Activated CD4-positive, CD25-positive, alpha-beta regulatory T cell treated with anti-CD3 and anti-CD28 coated beads, Interleukin-2, amount 50 U/mL, for 24 hours (primary cell): ENCODE measurements at places on chromosomes 5 and 9.
A peak's percentile ranks its signal among the peaks of the same experiment; 100 is the strongest.

DNA sequence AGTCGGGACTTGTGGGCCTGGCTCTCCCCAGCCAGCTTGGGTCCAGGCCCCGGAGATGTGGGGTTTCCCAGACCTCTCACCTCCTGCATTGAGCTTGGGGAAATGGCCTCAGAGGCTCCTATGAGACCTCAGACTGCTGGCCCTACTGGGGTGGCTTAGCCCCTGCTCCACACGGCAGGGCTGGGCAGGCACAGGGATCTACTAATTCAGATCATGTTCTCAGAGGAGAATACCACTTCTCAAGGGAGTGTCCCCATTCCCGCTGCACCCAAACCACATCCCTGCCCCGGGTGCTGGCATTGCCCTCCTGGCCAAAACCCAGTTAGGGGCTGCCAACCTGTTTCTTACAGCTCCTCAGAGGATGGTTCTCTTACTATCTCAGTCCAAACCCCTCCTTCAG, 82.1 kb upstream of the LMX1B start:
- no peak for ATAC-seq

DNA sequence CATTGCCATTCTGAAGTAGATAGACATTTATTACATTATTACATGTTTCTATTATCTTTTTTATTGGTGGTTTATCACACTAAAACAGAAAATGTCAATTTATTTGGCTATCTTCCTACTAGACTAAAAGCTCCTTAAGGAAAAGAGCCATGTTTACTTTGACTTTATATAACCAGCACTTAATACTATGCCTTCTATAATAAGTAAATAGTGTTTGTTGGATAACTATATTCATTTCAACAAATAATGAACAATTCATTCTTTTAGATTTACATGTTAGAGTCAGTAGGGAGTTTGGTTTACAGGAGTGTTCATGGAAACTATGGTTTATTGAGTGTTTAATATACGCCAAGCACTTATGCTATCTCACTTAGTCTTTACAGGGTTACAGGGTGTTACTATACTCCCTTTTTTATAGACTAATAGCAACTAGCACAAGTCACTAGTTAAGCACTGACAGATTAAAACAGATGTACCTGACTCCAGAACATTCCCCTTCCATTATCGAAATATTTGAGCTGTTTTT, 7.3 kb downstream of the PPIP5K2 start:
- no peak for ATAC-seq

- ATAC-seq = no peak
These were observed 233.3 kb downstream of the PCSK1 start for GRCh38 chr5:96199713-96200183.

- no peak for ATAC-seq
These were observed 272.8 kb downstream of the GAS1 start for GRCh38 chr9:86674487-86674886.

DNA sequence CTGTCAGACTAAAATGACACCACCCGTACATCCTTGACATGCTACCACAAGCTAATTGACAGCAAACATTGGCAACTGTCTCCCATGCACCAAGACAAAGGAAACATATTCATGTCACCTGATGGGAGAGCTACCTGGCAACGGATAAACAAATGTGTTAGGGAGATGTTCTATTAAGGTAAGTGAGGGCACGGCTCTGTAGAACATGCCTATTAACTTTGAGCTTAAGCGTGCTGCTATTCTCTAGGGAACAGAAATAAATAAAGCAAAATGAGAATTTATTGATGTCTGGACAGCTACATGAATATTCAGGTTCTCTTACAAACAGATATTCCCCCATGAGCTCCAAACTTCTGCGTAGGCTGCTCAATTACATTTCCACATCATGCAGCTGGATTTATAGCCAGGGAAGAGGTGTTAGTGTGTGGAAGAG, 361.4 kb upstream of the RFX3 start:
- ATAC-seq = no peak

- no peak for ATAC-seq
These were observed 138.3 kb downstream of the OSTF1 start for GRCh38 chr9:75226403-75227139.

- ATAC-seq = no peak
These were observed 41.9 kb downstream of the GLRX start for GRCh38 chr5:95780597-95780996.

DNA sequence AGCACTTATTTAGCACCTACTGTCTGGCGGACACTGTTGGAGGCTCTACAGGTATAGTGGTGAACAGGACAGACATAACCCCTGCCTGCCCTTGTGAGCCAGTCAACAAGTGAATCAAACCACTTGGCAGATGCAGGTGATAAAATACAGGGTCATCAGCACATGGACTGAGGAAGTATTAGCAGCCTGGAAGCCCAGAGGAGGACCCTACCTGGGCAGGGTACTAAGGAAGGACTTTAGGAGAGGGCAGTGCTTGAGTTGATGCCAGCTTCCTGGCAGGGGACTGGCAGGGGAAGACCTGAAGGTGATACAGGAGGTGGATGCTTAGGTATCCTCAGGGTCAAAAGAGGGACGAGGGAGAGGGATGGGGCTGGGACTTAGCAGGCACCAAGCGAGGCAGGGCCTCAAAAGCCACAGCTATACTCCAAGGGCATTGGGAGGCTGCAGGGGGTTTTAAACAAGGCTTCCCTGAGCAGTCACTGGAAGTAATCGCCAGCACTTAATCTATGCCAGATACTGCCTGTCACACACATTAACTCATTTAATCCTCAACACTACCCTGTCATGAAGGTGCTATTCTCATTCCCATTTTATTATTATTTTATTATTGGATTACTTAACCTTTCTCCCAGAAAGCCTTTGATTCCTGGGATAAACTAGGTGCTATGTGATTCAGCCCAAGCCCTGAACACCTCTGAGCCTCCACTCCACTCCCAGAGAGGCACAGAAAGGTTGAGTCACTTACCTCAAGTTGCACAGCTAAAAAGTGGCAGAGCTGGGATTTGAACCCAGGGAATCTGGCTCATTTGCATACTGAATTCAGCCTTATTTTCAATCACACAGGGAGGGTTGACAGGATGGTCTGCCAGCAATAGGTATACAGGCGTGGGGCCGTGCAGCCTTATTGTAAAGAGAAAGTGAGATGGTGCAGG, 63.8 kb upstream of the ORM1 start:
- no peak for ATAC-seq

DNA sequence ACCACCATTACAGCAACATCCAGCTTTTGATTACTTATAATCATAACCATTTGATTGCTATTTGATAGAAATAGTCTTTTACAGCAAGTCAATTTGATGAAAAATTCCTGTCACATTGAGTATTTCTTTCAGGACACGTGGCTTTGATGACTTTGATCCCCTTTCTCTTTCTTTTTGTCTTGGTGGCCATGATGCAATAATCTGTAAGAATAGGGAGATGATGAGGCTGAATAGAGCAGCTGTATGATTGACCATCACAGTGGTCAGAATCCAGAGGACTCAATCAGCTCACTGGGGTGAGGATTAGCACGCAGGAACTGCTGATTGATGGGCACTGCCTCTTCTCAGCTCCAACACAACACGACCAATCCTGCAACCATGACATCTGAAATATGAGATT, 262.7 kb downstream of the PARP8 start:
- no peak for ATAC-seq

DNA sequence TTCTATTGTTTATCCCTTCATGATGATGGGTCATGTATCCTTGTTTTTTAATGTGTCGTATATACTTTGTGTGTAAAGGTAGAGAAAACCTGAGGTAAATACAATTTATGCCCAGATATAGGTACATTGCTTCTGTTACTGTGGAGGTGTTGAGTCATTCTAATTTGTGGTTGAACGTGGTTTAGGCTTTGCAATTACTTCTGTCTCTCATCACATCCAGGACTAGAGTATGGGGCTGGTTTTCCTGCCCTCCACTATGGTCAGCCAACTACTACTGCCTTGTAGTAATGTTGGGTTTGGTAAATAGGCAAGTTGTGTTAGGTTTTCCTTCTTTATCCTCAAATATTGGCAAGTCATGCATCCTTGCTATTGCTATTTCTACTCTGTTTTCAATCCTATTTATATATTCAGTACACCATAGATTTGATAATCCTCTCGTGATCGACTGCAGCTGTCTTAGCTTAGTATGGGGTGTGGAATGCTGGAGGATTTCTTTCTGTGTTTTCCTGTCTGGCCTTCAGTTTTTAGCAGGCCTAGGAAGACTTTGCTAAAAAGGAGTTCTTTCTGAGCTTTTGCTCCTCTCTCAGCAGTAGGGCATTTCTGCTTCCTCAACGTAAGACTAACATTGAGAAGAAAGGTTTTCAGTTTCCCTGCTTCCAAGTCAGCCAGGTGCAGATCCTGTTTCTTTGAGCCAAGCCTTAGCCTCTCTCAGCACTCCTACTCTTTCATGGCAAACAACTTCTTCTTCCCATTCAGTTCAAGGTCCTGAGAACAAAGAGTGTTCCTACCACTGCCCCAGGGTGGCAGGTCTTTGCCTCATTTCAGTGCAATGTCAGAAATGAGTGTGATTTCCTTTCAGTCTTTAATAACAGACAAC, 844.4 kb upstream of the CDH18 start:
- ATAC-seq = no peak

- no peak for ATAC-seq
These were observed 98.2 kb downstream of the OTULIN start for GRCh38 chr5:14762549-14763216.

- peak; percentile 27 for ATAC-seq
These were observed 29.7 kb downstream of the CNTFR start for GRCh38 chr9:34559624-34560455.

GRCh38 chr9:69674716-69675438, 2.7 kb upstream of the APBA1 start:
- ATAC-seq = no peak

DNA sequence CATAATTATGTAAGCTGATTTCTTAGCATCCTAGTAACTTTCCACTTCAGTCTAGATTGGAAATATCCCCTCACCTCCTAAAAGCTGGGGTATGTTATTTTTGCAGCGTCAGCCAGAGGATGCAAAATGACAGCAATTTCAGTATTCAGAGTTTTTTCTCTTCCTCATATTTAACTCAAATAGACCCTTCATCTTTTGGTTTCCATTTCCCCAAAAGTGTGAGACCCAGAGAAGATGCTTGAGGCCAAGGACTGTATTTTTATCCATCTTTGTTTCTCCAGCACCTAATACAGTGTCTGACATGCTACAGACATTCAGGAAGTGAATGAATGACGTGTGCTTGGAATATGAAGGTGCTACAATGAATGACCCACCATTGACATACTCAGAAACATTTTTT, 75.5 kb upstream of the RANBP3L start:
- ATAC-seq = no peak

DNA sequence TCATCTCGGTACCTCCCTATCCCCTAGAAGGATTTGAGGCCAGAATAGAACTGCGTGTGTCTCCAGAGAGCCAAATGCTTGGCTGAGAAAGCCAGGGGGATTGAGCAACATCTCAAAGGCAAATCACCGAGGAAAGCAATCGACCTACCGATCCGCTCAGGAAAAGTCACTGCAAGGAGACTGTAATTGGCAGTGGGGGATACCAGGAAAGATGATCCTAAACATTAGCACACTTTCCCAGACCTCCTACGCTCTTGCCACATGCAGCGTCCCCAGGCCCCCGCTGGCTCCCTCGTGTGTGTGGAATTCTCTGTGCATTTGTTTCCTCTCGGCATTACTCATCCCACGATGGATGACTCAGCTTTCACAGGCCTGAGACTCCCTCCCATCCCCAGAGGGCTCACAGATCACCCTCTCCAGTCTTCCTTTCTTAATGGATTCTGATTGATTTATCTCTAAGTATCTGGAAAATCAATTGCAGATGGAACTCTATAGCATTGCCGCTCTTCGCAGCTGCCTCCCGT, 82.2 kb upstream of the ICE1 start:
- ATAC-seq = no peak

GRCh38 chr5:25979086-25979485, 1059.3 kb downstream of the CDH9 start:
- ATAC-seq = no peak

DNA sequence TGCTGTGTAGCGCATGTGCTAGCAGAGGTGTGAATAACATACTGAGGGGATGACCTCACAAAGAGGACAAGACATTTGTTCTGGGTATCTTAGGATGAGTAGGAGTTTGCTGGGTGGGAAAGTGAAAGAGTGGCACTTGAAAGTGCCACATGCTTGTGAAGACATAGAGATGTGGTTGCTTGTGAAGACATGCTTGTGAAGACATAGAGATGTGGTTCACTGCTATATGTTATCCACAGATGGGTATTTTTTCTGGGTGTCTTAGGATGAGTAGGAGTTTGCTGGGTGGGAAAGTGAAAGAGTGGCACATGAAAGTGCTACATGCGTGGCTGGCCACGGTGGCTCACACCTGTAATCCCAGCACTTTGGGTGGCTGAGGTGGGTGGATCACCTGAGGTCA, 63.6 kb downstream of the MAST4 start:
- ATAC-seq = no peak

GRCh38 chr9:136507221-136507991, 24.6 kb upstream of the SEC16A start:
- no peak for ATAC-seq

DNA sequence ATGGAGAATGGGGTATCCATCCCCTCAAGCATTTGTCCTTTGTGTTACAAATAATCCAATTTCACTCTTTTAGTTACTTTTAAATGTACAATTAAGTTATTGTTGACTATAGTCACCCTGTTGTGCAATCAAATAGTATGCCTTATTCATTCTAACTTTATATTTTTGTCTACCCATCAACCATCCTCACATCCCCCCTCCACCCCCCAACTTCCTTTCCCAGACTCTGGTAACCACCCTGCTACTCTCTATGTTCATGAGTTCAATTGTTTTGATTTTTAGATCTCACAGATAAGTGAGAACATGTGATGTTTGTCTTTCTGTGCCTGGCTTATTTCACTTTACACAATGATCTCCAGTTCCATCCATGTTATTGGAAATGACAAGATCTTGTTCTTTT, 15.4 kb upstream of the RANBP17 start:
- no peak for ATAC-seq

DNA sequence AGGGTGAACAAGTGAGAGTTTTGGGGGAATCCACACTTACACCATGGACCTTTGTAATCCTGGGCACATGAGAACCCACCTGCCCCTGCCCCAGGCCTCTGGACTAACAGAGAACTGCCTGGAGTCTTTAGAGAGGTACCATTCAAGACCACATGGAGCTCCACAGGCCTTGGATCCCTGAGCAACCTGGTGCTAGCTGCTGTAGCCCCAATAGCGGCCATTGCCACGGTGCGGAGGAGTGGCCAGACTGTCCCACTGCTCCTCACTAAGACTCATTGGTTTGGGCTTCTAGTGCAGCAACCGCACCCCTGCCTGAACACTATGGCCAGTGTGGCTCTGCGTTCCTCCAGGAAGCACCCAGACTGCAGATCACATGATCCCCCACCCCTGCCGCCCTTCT, 45.8 kb downstream of the OSMR start:
- ATAC-seq = no peak

DNA sequence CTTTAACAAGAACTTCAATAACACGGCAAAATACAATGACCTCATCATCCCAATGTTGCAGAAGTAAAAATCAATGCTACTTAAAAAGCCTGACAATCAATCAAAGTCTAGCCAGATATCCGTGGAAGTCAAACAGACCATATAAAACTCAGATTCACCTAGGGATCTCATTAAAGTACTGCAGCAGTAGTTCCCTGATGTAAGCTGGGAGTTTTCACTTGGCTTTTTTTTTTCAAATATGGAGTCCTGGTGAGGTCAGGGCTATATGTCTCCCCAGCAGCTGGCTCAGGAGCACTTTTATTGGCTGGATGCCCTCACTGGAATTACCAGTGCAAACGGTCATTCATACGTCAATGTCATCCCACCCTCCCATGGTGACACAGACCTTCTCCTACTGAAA, 220.6 kb upstream of the SLC30A5 start:
- no peak for ATAC-seq
